ENCODE measurements at places on chromosomes 6 and 20.
A peak's percentile ranks its signal among the peaks of the same experiment; 100 is the strongest.

DNA sequence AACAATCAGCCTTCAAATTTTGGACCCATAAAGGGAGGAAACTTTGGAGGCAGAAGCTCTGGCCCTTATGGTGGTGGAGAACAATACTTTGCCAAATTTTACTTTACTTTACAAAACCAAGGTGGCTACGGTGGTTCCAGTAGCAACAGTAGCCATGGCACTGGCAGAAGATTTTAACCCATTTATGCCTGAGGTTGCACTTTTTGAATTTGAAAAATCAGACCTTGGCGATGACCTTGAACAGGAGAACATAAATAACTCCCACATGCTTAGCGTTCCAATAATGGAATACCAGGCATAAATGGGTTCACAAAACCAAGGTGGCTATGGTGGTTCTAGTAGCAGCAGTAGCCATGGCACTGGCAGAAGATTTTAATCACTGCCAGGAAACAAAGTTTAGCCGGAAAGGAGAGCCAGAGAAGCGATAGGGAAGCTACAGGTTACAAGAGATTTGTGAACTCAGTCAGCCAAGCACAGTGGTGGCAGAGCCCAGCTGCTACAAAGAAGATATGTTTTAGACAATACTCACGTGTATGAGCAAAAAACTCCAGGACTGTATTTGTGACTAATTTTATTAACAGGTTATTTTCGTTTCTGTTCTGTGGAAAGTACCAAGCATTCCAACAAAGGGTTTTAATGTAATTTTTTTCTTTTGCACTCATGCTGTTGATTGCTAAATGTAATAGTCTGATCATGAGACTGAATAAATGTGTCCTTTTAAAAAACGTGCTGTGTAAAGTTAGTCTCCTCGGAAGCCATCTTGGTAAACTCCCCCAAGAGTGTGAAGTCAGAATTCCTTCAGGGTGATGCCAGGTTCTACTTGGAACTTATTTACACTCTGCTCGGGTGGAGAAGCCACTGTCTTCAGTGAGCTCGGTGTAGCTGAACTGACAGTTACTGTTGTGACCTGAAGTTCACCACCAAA is 6.7 kb downstream of the SFT2D1 start:
- no peak for DNase-seq

GRCh38 chr20:16581241-16581640 is 8.0 kb upstream of the KIF16B start:
- DNase-seq, result no peak

GRCh38 chr6:48542191-48542590 is 431.2 kb upstream of the PTCHD4 start:
- no peak for DNase-seq

GRCh38 chr6:143536461-143536865 is 24.9 kb upstream of the FUCA2 start:
- DNase-seq, result no peak

DNA sequence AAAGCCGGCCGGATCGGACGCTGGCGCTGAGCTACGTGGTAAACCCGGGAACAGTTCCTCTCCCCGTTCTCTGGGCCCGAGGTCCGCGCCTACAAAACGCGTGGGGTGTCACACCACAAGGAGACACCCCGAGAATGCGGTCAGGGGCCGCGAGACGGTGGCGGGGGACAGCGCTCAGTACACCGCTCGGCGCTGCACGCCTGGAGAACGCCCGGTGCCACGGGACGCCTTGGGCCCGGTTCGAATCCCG is 670 bp downstream of the NCOA5 start:
- DNase-seq, result no peak

GRCh38 chr6:73679009-73679408 is 17.0 kb upstream of the CD109 start:
- DNase-seq, result no peak

DNA sequence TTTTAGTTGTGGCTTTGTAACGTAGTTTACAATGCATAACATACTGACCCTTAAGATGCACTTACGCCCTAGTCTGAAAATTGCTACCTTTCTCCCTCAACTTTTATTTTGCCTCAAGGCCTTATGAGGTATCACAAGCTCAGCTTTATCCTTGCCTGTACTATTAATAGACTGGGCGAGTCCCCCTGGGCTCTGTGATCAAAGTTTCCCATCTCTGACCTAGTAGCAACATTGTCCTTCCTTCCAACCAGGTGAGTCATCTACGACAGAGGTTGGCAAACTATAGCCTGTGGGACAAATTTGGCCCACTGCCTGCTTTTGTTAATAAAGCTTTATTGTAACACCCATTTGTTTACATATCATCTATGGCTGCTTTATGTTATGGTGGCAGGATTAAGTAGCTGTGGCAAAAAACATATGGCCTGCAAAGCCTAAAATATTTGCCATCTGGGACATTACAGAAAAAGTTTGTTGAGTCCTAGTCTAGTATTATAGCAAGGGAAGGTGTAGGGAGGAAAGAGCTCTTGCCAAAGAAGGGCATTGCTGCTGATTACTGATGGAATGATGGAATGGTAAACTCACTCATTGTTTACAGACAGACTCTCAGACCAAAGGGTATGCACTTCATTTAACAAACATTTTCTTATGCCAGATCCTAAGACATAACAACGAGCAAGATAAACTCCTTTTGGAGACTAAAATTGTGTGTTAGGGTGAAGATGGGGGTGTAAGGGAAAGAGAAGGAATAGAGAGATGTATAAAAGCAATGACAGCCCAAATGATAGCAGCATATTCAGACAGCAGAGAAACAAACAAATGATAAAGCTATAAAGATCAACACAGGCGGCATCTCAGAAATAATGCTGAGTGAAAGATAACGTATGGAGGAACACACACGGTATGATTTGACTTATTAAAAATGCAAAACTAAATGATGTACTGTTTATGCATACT is 74.2 kb downstream of the SLC22A23 start:
- DNase-seq, result no peak

DNA sequence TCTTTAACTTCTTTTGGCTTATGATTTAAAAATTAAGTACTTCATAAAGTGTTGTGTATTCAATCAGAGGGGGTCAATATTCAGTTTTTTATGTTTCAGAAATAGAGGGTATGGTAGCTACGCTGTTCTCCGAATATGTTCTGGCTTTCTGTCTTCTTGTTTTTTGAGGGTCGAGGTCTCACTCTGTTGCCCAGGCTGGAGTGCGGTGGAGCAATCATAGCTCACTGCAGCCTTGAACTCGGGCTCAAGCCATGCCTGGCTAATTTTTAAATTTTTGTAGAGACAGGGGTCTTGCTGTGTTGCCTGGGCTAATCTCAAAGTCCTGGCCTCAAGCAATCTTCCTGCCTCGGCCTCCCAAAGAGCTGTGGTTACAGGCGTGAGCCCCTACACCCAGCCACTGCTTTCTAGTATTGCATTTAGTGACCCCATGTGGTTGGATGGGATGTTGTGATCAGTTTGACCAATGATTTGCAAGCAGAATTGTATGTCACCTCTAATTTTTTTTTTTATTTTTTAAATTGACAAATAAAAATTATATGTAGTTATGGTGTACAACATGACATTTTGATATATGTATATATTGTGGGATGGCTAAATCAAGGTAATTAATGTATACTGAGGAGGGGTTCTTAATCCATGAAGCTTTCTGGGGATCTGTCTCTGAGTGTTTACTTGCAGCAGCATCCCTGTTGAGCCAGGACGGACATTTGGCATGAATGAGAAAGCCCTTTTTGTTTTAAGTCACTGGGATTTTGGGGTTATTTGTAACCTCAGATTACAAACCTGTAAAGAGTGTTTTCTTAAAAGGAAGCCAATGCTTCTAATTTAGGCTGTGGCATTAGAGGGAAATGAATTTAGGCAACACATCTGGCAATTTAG is 38.5 kb upstream of the DEK start:
- DNase-seq, result no peak

GRCh38 chr20:32534661-32535240 is 50.4 kb downstream of the NOL4L start:
- DNase-seq, result no peak

GRCh38 chr20:8306937-8307336 is 174.9 kb downstream of the PLCB1 start:
- DNase-seq, result no peak

DNA sequence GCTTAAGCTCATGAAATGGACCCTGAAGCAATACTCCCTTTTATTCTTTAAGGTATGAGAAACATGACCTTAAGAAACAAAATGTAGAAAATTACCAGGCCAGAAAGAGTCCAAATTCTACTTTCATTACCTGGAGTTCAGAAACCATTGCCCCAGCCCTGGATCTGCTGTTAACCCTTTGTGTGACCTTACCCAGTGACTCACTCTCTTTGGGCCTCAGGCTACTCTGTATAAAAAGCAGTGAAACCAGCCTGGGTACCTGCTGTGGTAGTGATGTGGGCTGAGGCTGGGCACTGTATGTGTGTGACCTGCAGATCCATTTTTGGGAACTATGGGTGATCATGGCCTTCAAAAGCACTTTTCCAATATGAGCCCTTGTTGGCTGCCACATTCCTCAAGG is 47.2 kb downstream of the SLC9A8 start:
- DNase-seq, result no peak

- no peak for DNase-seq
Observed at GRCh38 chr6:124742971-124743370, 219.3 kb upstream of the RNF217 start.

DNA sequence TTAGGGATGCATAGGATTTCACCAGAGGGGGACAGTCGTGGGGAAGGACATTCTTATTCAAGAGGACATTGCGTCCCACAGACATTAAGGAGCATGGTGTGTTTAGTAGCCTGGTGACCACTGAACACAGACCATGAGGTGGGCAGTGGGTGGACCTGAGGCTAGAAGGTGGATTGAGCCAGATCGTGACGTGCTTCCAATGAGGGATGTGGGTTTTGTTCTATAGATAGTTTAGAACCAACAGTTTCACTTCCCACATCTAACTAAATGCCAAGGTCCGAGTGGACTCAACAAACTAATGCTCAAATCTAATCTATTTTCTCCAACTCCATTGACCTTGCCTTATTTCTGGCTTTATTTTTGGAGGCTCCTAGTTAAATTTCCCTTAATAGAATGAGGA is 58.5 kb downstream of the OGFRL1 start:
- DNase-seq, result no peak

- no peak for DNase-seq
Observed at GRCh38 chr6:30317913-30318589, 8.7 kb upstream of the TRIM39 start.

GRCh38 chr20:12276011-12276673 is 358.4 kb downstream of the BTBD3 start:
- DNase-seq, result no peak

GRCh38 chr20:62733891-62734290 is 25.3 kb downstream of the NTSR1 start:
- DNase-seq, result no peak

GRCh38 chr6:10425975-10426780 is 11.3 kb upstream of the TFAP2A start:
- no peak for DNase-seq

- peak; percentile 83 for DNase-seq
Observed at GRCh38 chr6:193773-194310, 98.4 kb upstream of the DUSP22 start.

DNA sequence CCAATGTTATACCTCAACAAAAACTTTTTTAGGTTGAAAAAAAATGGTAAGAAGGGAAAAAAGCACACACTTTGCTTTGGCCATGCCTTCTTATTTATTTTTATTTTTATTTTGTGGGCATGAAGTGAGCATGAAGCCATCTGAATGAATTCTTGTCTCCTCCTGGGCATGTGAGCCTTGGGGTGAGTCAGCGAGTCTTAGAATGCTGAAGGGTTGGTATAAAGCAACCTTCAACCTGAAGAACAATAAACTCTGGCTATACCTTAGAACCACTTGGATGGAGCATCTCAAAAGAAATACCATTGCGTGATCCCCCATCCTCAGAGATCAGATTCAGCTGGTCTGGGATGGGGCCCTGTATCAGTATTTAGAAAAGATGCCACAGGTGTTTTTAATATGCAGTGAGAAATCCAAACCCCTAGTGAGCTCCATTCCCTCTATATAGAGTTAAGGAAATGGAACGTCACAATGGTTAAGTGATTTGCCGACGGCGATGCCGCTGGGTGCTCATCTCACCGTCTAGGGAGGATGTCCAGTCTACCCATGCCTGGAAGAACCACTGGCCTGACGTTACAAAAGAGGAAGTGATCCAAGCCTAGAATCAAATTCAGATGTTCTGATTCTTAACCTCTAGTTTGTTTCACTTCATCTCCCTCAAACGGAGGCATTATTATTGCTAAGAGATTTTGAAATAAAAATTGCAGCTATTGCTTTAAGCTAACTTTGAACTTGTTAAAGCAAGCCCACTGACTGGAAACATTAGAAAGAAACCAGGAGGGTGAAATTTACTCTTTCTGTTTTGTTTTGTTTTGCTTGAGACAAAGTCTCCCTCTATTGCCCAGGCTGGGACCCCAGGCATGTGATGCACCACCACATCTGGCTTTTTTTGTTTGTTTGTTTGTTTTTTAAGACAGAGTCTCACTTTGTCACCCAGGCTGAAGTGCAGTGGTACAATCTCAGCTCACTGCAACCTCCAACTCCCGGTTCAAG is 67.1 kb downstream of the EDN1 start:
- peak; percentile 53 for DNase-seq

GRCh38 chr6:88866856-88867255 is 96.6 kb downstream of the RNGTT start:
- no peak for DNase-seq

GRCh38 chr20:10793766-10794165 is 120.0 kb upstream of the JAG1 start:
- DNase-seq, result no peak

- DNase-seq, result no peak
Observed at GRCh38 chr6:15033850-15034203, 212.0 kb upstream of the JARID2 start.

DNA sequence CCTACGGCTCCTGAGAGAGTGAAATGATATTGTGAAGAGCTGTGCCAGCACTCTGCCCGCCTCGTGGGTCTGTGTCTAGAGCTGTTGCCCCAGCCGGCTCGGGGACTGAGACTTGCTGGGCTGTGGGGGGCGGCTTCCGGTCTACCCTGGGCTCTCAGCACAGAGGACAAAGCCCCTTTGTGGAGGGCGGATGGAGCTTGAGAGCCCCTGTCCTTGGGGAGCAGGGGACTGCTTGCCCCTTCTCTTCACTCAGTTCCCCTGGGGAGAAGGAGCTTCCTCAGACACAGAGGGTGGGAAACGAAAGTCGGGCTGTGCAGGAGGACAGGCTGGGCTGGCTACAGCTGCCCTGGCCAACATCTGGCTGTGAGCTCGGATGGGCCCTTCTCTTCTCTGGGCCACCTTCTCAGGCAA is 11.0 kb downstream of the SRC start:
- no peak for DNase-seq

GRCh38 chr20:11646359-11646758 is 271.3 kb upstream of the BTBD3 start:
- no peak for DNase-seq

DNA sequence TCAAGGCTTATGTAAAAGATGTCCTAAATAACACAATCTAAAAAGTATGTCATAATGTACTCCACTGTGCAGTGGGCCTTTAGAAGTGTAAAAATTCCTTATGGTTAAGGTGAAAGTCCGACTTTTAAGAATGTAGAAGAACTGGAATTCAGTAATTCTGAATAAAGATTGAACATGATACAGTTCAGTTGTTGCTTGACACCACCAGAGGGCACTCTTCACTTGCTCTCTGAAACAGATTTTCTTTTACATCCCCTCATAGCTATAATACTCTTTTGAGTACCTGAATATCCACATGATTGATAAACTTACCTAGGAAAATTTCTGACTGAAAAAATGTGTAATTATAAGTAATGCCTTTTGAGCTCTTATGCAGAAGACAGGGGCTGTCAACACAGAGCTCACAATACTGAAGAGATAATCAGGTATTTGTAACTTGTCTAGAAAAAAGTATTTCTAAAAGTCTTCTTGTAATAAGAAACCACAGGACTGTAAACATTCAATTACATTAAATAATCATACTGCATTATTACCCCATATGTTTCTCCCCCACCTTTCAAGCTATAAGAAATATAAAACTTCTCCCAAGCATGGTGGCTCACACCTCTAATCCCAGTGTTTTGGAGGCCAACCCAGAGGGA is 92.1 kb downstream of the POPDC3 start:
- peak; percentile 22 for DNase-seq

Data from GM12864 (cell line).